ENCODE measurements at places on chromosomes 16 and 17.
A peak's percentile ranks its signal among the peaks of the same experiment; 100 is the strongest.

DNA sequence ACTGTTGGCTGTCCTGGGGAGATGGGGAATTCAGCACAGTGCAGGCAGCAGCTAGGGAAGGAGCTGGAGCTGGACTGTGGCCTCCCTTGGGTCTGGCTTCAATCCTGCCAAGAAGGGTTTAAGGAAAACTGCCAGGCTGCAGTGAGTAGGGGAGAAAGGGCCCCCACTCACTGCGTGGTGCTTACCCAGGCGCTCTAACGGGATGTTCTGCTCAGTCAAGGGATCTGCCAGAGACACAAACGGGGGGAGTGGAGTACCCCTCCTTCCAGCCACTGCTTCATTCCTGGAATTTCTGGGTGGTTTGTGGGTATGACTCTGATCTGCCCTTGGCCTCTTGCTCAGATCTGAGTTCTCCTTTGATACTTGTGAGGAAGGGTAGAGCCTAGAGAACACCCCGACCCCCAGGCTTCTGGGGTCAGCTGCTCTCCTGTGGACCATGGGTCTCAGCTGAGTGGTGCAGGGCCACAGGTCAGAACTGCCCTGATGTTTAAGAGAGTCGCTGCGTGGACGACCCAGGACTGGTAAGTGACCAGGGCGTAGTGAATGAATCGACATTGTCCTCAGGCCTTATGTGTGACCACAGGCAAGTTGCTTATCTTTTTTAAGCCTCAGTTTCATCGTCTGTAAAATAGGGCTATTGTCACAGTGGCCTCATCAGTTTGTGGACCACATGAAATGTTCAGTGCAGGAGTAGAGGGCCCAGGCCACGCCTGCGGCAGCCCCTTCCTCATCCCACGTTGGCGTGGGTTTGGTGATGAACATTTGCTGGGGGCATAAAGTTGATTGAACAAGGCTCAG is 9.6 kb downstream of the CRISPLD2 start:
- no peak for DNase-seq

GRCh38 chr17:64063766-64064224 is 43.4 kb upstream of the ICAM2 start:
- peak; percentile 37 for DNase-seq

DNA sequence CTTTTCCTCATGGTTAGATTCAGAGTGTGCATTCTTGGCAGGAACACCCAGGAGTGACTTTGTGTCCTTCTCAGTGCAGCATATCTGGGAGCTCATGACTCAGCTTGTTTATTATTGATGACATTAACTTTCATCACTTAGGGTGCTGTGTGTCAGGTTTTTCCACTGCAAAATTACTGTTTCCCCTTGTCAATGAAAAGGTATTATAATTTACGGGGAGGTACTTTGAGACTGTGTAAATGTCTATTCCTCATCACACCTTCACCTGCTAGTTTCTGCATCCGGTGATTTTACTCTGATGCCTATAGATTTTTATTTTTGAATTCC is 50.5 kb downstream of the WWP2 start:
- no peak for DNase-seq

DNA sequence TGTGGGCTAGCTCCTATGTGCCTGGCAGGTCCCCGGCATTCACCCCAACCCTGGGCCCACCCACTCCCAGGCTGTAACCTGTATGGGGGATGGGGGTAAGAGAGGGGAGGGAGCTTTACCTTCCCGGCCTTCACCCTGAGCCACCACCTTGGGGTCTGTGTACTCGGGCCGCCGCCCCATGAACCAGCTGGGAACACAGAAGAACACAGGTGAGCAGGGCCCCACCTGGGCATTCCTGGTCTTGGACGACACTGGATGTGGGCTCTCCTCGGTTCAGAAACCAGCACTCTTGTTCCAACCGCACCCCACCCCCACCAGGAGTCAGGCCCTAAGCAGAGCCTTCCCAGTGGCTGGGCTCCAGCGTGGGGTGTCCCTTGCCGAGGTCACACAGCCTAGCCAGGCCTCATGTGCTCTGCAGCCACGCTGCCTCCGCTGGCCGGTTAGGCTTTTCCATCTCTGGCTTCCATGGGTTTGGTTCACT is 18.8 kb downstream of the B9D1 start:
- DNase-seq, result no peak

DNA sequence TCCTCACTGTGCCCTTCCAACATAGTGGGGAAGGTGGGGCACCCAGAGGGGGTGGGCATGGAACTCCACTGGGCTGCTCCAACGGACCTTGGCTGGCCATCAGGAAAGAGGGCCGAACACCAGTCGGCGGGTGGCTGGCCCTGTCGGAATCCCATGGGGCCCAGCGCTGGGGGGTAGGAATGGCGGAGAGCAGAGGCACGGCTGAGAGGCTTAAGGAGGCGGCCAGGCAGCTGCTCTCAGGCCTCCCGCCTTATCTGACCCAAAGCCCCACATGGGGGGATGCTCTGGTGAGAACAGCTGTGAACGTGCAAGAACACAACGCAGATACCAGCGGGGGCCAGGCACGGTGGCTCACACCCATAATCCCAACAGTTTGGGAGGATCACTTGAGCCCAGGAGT is 4.4 kb upstream of the MYO1C start:
- no peak for DNase-seq

DNA sequence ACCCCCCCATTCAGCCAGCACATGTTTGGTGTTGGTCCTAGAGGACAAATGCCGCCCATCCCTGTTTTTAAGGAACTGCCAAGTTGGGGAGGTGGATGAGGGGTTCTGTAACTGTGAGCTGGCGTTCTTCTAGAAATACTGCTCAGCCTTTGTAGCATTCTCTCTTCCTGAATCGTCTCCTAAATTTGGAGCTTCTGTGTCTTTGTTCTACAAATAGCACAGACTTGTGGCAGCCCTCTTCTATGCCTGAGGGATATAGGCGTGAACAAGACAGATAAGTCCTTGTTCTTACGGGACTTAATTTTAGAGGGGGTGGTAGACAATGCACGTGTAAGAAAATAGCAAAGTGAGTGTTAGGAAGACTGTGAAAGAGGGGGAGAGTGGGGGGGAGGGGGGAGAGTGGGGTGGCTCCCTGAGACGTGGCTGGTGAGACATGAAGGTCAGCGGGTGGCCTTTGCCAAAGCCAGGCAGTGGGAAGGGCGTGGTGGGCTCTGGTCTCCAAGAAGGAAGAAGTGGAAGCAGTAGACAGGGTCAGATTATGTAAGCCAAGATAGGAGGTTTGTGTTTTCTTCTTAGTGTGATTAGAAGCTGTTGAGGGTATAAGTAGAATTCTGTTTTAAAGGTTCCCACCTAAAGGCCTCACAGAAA is 9.9 kb downstream of the MFSD11 start:
- DNase-seq, result peak; percentile 18

GRCh38 chr17:73667181-73667959 is 23.1 kb upstream of the SDK2 start:
- DNase-seq, result no peak

GRCh38 chr17:35477248-35477647 is 28.7 kb upstream of the SLFN13 start:
- DNase-seq, result no peak

DNA sequence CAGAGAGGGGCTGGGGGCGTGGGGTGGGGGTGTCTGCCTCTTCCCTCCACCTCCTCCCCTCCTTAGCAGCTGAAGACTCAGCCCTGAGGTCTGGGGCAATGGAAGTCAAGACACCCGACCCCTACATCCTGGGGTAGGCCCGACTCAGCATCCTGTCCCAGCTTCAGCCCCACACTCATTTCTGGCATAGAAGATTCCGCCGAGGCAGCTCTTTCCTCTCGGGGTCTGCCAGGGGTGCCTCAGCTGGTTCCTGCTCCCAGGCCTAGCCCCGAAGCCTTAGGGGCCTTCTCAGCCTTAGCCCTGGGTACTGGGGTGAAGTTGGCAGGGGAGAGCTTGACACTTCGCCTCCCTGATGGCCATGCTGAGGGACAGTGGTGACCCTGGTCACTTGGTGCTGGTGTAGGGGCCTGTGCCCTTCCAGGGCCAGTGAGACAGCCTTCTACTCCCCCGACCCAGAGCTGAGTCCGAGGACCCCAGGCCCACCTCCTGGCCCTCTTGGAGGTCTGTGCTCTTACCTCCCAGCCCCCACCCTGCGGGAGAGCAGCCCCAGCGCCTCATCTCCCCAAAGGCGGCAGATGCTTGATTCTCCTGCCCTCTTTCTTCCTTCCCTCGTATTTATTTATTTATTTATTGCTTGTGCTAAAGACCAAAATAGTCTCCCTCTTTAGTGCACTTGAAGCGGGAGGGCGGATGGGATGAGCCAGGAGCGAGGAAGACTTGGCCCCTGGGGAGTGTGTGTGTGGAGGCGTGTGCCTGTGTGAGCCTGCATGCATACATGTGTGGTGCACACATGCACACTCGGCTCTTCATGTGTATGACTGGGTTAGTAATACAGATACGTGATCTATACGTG is 42.5 kb downstream of the KCNJ12 start:
- DNase-seq, result no peak

GRCh38 chr16:79415983-79416640 is 184.4 kb downstream of the MAF start:
- DNase-seq, result no peak

DNA sequence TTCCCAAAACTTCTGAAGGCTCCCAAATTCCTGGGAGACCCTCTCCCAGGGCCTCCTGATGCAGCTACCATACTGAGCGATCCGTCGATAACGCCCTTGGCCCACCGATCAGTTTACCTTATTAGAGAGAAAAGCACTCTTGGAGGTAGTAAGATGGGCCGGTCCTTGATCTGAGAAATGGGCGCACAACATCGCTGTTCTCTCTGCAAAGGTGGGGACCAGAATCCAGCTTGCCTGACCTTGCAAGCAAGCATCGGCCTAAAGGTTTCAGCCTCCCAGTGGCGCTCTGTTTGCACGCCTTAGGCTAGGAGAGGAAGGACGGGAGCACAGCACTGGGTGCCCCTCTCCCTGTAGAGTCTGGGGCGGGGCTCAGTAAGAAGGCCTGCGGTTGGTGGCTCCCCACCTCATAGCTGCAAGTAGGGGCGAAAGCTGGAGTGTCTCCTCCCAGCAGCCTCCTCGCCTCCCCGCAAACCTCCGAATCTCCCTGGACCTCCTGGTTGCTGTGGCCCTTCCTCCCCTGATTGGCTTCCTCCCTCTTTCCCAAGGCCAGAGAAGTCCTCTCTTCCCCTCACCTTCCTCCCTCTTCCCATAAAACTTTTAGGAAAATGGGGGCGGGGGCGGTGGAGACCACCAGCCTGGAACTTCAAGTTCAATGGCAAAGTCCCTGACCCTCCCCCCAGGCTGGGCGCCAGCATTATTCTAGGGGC is at the start of gene PRAC1:
PRAC1 (minus strand) TSS at position 318 of the 707 bp plus-strand sequence; CDS start at position 192, 126 bp downstream.
- DNase-seq, result no peak

DNA sequence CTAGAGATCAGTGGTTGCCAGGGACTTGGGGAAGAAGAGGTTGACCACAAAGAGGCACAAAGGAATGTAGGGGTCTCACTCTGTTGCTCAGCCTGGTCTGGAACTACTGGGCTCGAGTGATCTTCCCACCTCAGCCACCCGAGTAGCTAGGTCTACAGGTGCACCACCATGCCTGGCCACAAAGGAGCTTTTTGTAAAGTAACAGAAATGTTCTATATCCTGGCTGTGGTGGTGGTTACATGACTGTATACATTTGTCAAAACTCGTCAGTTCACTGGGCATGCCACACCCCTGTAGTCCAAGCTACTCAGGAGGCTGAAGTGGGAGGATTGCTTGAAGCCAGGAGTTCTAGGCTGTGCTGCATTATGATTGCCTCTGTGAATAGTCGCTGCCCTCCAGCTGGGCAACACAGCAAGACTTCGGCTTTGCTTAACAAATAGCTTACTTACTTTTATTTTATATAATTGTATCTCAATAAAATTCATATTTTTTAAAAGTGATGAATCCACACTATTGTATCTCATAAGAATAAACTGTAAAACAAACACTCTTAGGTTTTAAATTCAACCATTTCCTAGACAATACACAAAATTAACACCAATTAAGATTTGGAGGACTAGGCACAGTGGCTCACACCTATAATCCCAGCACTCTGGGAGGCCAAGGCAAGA is 5.0 kb downstream of the SKA2 start:
- no peak for DNase-seq

GRCh38 chr16:13429416-13429815 is 490.5 kb upstream of the ERCC4 start:
- DNase-seq, result no peak

DNA sequence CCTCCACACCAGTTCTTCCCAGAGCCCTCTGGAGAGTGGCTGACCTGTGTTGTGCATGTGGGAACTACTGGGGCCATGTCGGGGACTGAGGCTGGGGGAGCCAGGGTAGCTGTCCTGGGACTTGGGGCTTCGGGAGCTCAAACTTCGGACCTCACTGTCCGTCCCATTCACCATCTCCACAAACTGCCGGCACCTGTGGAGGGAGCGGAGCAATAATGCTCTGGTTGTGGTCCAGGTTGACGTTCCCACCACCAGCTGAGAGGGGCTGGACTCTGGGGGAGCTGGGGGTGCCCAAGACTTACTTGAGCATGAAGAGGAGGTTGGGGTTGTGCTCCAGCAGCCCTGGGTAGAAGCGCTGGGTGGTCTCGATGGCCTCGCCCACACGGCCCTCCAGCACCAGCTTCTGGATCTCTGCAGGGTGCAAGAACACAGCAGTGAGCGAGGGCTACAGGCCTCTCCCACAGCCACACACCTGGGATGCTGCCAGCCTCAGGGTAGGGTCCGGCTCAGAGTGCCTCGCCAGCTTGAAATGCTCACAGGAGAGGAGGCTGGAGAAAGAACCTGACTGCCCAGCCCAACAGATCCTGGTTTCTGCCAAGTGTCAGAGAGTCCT is 10.6 kb upstream of the GFOD2 start:
- no peak for DNase-seq

DNA sequence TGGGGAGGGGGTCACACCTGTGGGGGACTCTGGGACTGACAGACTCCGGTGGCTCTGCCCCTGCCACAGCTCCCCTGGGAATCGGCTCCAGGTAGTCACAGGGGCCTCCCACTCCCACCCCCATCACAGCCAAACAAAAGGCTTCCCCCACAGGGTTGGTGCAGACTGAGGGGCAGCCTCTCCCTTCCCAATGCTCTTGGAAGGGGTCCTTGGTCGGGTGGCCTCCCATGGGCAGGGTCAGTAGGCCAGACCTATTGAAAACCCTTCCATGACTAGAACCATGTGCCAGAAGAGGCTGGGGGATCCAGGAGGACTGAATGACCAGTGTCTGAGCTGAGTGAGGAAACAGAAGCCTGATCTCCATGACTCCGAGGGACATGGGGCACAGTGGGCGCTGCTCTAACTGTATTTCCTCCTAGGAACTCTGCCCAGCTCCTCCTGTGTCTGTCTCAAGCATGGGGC is 28.6 kb downstream of the TK2 start:
- no peak for DNase-seq

- no peak for DNase-seq
These were observed 15.0 kb downstream of the TRPV1 start for GRCh38 chr17:3594051-3594800.
